ENCODE measurements at places on chromosomes 4 and X.

DNA sequence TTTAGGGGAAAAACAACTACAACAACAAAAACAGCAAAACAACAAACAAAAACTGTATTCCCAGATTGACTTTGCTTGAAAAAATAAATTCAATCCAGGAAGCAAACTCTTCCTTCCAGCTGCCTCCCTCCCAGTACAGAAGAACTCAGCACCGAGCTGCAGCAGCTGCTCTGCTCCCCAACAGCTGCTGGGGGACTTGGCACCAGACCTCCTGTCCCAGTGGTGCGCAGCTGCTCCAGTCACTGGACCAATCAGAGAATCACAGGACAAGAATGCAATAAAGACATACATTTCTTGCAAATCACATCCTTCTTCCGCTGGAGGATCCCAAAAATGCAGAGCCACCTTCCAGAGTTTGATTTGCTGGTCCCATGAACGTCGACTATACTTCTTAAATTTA lies 11.8 kb upstream of the FAM53A start:
- DNase-seq, result no peak

DNA sequence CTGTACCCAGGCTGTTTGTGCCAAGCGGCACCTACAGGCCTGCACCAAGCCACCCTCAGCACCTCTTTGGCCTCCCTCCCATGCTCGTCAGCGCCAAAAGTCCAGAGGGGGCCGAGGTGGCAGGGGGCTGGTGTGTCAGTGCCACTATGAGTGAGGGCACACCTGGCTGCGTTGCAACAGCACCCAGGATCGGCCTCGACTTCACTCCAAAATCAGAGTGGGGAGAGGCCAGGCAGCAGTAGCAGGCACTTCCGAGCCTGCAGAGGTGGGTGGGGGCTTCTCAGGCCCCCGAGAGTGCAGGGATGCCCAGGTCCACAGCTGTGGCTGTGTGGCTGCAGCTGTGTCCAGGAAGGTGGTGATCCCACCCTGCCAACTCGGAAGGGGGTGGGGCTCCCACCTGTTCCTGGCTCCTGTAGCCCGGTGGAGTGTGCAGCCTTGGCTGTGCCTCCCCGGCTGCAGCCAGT lies 58.5 kb downstream of the PPA2 start:
- DNase-seq, result no peak

DNA sequence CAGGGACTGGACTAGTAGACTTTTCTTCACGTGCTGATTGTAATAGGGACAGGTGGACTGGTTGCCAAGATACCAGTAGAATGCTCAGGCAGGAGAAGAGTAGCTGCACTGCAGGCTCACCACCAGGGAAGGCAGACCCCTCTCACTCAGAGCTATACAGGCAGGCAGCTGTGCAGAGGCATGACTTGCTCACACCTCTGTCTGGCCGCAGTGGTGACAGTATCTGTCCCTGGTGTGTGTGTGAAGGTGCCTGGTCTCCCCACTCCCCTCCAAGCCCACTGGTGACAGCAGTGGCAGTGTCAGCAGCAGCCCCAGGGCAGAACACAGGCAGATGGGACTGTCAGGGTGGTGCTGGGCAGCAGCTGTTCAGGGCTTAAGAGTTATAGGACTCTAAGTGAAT lies 140.7 kb downstream of the RPS6KA6 start:
- DNase-seq, result no peak

DNA sequence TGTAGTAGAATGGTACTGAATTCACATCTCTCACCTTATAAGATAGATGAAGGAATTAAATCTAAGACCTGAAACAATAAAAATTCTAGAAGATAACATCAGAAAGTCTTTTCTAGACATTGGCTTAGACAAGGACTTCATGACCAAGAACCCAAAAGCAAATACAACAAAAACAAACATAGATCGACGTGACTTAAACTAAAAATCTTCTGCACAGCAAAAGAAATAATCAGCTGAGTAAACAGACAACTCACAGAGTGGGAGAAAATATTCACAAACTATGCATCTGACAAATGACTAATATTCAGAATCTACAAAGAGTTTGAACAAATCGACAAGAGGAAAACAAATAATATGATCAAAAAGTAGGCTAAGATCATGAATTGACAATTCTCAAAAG lies 38.8 kb downstream of the UGT2A3 start:
- DNase-seq, result no peak

- no peak for DNase-seq
Measured at GRCh38 chrX:150649096-150649870, 43.9 kb upstream of the MTMR1 start.

GRCh38 chr4:84719115-84719514 lies 136.2 kb downstream of the CDS1 start:
- no peak for DNase-seq

DNA sequence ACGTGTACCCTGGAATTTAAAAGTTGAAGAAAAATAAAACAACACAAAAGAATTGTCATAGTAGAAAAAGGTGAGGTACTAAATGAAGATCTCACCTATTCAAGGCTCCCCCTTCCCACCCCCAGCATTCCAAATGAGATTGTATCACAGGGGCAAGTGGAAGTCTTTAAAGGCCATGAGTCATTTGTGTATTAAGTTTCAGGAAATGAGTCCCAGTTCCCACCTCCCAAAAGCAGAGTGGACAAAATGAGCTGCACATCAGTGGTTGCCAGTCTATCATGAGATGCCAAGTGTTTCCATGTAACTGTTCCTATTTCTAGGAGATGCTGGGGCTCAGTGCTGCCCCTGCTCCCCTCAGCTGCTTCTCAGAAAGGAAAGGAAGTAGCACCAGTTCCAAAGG lies 20.1 kb downstream of the ARHGEF9 start:
- DNase-seq, result no peak

DNA sequence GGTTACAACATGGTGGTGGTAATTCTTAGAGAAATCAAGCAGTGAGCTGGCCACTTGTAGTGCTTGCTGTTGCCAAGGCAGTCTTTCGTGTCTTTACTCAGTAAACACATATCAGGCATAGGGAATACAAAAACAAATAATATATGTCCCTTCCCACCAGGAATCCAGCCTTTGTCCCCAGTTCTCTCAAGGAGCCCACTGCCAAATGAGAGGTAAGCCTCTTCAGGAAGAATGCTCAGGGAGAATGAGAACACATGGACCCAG lies 421 bp upstream of the PLAC1 start:
- no peak for DNase-seq

DNA sequence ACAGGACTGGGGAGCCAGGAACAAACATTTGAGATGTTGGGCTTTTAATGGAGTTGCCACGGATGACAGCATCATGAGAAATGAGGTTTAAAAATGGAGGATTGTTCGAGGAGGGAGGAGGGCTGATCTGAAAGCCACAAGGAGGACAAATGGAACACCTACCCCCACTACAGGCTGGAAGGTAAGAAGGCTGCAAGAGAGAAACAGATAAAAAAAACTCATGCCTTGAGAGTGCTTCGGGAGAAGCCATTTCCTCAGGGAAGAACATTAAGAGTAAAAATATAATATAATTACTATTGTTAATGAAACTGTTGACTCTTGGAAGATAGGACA lies 119.5 kb upstream of the MAP9 start:
- no peak for DNase-seq

- no peak for DNase-seq
Measured at GRCh38 chr4:2125023-2125422, 65.9 kb downstream of the NAT8L start.

DNA sequence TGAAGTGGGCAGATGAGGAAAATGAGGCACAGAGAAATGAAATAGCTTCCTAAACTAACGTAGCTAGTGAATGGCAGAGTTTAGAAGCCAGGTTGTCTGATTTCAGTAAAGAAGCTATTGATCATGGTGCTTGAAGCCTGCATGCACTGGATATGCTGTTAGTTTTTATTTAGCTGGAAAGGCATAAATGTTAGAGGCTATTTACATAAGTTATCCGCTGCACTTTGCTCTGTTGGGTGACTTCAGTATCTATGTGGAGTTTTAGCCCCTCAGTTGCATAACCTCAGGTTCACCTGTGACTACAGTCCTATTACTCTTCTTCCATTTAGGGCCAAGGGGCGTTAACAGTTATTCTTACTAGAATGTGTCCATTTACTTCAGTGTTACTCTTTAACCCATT lies 522.4 kb upstream of the RPS6KA3 start:
- DNase-seq, result no peak

DNA sequence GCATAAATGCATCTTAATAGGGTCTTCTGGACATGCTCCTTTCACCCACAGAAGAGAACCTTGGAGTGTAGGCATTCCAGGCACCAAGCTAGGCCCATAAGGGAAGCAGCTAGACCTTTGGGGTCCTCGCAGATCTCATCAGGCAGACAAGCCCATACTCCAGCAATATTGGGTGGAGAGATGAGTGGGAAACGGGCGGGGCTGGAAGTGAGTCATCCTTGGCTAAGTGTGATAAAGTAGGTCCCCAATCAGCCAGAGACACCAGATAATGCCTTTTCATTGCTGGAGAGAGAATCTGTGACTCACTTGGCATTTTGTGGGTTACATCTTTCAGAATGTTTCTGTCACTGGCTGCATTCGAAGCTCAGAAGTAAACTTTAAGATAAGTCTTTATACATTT lies 133.3 kb upstream of the MBNL3 start:
- DNase-seq, result no peak

GRCh38 chr4:38873290-38873944 lies 5.8 kb downstream of the FAM114A1 start:
- DNase-seq, result no peak

GRCh38 chr4:37641352-37641751 lies 44.8 kb downstream of the RELL1 start:
- DNase-seq, result no peak

DNA sequence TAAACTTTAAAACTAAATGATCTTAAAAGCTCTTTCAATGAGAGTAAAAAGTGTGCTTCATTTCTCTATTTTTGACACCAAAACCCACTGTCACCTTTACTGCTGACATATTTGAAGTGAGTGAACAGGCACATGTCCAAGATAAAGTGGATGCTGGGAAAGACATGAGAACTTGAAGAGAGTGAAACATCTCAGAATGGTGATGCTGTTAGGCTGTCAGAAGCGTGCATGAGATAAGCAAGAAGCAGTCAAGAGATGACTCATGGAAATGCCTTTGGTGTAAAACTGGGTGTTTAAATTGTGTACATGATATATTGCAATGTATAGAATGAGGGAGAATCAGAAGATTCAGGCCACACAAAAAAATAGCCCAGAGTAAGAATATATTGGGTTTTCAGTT lies 21.8 kb upstream of the GBA3 start:
- no peak for DNase-seq

GRCh38 chr4:138223231-138223910 lies 18.8 kb downstream of the SLC7A11 start:
- no peak for DNase-seq

DNA sequence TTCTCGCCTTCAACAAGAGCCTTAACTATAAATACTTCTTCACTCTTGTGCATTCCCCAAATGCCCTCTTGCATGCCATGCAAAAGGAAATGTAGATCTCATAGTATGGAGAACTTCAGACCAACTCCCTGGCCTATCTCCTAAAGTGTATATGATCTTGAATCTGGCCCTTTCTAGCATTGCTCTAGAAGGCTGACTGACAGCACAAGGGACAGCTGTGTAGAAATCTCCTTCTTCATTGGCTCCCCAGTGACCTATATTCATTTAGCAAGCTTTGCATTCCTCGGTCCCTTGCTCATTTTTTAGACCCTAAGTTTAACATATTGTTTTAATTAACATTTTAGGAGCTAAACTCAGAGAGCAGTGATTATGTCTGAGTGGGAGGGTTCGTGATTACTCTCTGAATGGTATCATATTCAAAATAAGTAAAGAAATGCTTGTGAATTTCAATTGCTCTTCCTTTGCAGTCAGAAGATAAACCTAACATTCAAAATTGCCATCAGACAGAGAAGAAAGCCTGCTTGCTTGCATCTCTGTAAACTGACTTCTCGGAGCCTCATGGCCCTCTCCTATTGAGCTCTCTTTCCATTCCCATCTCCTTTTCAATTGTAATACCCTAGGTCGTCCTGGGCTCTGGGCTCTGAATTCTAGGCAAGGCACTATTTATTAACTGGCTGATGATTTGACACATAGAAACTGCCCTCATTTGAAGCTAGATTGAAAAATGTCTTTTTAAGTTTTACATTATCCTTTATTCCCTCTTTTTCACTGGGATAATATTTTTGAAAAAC lies 120.3 kb upstream of the PRKG2 start:
- DNase-seq, result no peak

DNA sequence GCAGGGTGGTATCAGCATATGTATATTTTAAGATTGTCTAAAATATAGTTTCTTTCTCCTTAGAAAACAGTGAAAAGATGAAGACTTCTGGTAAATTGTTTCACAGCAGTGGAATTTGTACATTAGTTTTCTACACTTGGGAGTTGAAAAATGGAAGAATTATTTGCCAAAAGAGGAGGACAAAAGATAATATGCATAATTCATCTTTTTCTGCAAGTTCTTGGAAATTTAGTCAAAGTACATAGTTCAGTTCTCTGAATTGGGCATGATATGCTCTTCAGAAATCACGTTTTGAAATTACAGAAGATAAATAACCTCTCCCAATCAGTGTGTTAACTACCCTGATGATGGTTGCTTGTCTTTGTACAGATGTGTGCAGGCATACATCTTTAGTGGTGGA lies 47.0 kb downstream of the RBPJ start:
- DNase-seq, result no peak

DNA sequence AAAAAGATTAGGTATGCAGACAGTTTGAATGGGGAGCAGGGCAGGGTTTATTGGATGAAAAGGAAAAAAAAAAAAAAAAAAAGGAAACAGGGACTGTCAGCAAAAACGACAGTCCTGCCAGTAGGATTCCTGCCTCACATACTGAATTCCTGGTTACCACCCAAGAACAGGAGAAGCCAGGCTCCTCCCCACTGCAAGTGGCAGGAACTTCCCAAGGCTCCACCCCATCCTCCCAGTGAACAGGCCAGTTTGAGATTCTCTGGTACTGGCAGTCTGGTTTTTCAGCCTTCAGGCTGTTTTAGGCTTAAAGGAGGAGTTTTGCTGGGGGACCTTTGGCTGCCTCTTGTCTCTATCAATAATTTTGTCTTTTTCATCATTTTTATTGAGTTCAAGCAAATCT lies 360.0 kb upstream of the CXorf51A start:
- no peak for DNase-seq
